ENCODE measurements at places on chromosomes 5 and 9.

GRCh38 chr9:101495810-101496209, 37.8 kb upstream of the RNF20 start:
- no peak for DNase-seq

DNA sequence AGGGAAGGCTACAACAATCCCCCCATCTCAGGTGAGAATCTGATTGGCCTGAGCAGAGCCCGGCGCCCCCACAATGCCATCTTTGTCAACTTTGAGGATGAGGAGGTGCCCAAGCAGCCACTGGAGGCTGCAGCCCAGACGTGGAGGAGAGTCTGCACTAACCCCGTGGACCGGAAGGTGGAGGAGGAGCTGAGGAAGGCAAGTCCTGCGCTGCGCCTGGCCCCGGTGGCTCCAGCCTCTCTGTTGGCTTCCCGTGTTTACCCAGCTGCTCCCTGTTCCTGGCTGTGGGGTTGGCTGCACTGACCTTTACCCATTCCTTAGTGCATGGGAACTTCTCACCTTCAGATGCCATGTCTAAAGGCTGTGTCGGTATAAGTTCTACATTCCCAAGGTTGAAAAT, 11.0 kb upstream of the CEL start:
- peak; percentile 37 for DNase-seq

DNA sequence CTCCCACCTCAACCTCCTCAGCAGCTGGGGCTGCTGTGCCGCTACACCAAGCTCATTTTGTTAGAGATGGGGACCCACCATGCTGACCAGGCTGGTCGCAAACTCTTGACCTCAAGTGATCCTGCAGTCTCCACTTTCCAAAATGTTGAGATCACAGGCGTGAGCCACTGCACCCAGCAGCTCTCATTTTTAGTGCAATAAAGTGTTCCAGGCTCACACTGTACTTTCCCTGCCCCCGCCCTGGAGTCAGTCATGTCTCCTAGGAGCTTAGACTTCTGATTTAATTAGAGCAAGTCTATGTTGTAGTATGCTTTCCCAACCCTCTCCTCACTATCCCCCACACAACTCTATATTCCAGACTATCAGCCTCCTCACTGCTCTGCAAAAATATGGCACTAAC, 238.0 kb upstream of the ACTBL2 start:
- no peak for DNase-seq

GRCh38 chr9:114389612-114390368, 2.0 kb upstream of the AKNA start:
- peak; percentile 76 for DNase-seq

DNA sequence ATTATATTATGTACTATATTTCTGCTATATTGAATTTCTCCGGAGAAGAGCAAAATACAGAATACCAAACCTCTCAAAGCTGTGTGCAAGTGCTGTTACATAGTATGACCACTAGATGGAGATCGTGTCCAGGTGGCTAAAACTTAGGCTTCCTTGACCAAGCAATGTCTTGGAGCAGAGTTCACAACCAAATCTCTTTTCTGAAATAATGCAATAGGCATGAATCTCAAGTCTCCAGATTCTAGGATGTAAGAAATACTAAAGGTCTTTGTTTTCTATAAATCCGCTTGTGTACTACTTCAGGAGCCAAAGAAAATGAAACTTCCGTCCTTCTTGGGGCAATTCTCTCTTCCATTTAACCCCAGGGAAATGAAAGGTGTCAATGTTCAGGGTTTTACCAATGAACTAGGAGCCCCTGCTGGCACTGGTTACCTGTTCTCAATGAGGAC, 181.5 kb upstream of the RAI14 start:
- no peak for DNase-seq

- DNase-seq: no peak
Observed at GRCh38 chr5:103308774-103309173, 50.2 kb downstream of the MACIR start.

GRCh38 chr5:37823433-37824152, 16.2 kb downstream of the GDNF start:
- DNase-seq: no peak

- no peak for DNase-seq
Observed at GRCh38 chr9:21580636-21581378, 98.7 kb upstream of the IFNE start.

DNA sequence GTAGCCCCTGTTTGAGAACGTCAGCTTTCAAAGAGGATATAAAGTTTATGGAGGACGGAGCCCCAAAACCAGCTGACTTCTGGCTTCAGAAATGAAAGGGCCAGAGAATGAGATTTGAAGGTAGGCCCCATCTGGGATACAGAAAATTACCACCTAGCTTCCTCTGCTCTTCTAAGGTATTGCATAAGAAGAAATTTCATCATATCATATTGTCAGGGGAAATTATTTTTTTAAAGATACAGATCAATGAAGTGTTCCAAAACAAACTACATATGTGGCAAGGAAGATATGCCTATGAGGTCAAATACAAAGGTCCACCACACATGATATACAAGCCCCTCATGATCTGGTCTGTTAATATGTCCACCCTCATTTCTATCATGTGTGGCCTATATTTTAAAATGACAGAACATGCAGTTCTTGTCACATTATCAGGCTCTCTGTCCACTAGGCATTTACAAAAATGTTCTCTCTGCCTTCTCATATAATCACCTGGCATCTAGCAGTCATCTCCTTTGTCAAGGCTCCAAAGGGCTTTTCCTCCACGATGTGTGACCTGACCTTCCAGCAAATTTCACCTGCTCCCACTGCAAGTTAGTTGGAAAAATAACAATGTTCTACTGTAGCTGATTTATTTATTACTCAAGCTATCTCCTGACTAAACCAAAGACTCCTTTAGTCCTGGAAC, 83.1 kb downstream of the DPYSL3 start:
- no peak for DNase-seq

Data from spleen (tissue), 13 donors.